Inflammatory macrophage treated with lipopolysaccharide for 4 hours (primary cell): ENCODE measurements at places on chromosomes 11 and 22.

DNA sequence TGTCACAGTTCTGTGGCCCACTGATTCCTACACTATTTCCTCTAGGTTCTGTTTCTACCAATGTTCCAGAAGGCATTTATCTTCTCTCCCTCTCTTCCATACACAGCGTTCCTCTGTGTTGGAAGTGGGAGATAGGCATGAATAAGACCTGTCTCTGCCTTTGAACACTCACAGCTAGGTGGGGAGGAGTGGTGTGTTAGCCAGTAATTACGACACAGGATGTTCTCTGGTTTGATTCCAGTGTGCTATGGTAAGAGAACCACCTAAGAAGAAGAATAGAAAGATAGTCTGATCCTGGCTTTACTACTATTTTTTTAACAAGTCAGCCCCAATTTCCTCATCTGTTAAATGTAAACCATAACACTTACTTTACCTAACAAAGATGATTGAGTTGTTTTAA lies 200.2 kb upstream of the MTMR2 start:
- no peak for DNase-seq

- no peak for DNase-seq
These were observed 7.2 kb upstream of the ELMOD1 start for GRCh38 chr11:107583629-107584195.

DNA sequence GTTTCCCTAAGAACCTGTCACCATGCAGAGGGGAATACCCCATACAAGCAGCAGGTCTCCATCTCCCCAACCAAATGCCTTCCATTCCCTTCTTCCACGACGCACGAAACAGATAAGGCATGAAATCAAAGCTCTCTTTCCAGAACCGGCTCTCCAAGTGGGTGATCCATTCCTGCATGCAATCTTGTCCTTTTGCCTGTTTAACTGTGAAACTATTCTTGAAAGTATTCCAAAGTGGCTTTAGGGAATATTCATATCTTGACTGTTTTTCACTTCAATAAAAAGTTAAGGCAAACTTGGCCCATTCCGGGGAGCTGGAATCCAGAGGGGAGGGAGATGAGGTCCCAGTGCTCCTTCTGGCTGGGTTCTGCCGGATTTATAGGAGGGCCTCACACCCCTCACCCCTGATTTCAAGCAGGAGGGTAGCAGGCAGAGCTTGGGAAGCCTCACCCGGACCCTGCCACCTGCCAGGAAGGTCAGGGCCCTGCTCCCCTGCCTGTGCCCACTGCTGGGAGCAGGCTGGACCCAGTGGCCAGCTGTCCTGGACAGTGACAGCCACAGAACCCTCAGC lies 60.9 kb downstream of the SCGB1A1 start:
- DNase-seq, result no peak

DNA sequence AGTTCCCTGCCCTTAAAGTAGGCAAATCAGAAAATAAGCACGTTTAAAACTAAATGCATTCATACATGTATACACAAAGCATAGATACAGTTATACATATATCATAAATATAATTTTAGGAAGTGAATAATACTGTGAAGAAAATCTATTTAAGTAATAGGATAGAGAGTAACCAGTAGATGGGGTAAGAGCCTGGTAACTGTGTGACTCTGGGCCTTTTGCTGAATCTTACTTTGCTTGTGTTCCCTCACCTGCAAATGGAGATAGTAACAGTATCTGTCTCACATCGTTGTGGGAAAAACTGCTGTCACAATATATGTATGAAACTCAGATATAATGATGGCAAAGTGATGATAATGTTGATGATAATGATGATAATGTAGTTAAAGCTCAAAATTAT lies 29.9 kb downstream of the MS4A2 start:
- peak; percentile 42 for DNase-seq
